ENCODE measurements at places on chromosomes 1 and 21.

DNA sequence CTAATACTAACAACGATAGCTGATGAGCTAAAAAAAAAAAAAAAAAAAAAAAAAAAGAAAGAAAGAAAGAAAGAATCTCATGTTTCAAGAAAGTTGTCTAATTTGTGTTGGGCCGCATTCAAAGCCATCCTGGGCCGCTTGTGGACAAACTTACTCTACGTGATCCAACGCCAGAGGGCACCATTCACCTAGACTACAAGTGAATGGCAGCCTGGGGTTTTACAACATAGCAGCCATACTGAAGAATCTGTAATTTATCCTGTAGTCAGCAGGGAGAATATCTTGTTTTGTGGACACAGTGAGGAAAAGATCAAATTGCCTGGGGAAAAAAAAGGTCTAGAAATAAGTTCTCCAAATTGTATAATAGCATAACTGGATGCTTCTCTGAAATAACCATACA lies 47.0 kb downstream of the CYP2J2 start:
- no peak for DNase-seq

DNA sequence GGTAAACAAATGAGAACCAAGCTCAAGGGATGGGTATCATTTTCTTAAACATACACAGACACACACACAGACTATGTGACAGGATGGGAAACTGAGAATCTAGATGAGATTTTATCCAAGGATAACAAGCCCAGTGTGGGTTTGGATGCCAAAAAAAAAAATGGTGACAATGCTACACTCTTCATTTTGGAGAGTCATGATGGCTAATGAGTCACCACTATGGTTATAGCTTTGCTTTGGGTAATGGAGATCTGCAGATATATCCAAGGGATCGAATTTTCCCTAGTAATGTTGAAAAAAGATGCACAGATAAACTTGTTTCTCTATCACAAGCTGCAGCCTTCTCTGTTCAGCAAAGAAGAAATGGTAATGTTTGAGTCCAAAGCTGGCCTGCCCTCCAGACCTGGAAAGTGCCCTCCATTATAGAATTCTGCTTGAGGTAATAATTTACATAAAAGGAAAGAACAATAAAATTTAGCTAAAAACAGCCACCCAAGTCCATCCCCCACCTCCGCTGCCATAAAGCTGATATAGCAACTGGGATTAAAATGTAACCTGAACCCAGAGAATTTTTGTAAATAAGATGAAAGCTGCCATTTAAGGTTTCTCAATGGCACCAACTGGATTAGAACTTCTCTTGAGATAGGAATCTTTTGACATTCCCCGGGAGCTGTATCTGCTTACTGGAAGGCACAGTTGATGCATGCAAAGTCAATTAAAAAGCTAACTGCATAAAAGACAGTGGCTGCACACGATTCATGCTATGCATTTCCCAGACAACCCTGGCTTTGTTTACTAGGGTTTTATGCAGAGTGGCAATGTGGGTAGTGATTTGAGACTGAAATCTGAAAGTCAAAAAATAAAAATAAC lies 395.2 kb upstream of the LYPLAL1 start:
- no peak for DNase-seq

- no peak for DNase-seq
These were observed 19.5 kb downstream of the SCYL3 start for GRCh38 chr1:169874229-169874628.

- DNase-seq: no peak
These were observed 319.0 kb downstream of the MATN1 start for GRCh38 chr1:30404341-30404740.

DNA sequence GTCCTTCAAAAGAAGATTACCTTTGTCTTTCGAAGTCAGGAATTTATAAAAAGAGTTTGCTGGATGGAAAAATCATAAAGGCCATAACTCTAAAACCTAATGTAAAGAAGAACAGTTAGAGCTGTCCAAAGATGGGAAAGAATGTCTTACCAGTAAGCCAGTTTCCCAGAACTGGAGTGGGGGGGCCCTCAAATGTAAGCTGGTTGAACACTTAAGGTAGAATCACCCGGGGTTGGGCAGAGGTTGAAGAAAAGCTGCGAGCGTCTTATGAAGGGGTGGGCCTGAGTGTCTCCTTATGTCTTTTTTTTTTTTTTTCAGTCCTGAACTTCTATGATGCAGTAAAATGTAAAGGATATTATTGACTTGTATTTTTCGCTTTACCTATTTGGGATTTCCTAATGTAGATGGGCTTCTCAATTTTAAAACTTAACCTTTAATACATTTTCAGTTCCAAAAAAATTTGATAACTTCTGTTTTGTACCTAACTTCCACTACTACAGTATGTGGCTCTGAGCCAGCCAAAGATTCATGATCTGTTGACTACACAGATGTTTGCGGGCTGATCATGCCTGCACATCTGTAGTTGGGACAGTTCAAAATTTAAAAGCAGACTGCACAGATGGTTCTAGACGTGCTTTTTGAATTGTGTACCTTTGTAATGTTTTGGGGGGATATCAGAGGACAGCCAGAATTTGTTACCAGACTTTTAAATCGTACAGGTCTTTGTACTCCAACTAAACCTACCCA lies 43.6 kb downstream of the NFYC start:
- DNase-seq: no peak

- DNase-seq: no peak
These were observed 9.4 kb downstream of the LAPTM5 start for GRCh38 chr1:30748098-30748698.

DNA sequence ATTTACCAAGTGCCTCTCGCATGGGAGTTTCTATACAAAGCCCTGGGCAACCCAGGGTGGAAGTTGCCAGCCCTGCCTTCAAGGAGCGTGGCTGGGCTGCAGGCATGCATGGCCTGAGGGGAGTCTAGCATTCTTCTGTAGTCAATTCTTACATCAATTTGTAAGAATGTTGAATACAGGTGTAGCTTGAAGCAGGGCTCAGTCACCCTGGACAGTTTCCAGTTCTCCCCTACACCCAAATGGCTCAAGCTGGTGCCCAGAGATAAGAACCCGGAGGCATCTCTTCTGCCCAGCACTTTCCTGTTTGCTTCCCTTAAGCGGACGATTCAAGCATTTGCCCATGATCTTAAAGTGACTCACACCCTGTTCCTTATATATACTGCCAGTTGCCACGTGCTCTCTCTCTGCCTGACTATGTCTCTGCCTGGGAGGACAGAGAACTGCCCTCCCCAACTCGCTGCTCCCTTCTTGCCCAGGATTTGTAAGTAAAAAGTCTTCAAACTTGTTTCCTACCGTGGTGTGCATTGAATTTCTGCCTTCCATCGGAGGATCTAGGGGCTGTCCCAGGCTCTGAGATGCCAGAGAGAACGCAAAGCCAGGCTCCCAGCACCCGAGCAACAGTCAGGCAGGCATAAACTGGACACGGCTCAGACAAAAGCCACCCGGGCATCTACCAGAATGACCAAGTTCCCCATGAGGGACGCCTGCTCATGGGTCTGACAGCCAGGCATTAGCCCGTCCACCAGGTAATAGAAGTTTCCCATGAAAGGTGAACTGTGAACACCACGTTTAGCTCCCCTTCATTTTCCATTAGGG lies 50.9 kb upstream of the AJAP1 start:
- no peak for DNase-seq

GRCh38 chr1:102110586-102110985 lies 113.9 kb upstream of the OLFM3 start:
- DNase-seq: no peak

GRCh38 chr1:174800216-174800851 lies 199.4 kb upstream of the CACYBP start:
- no peak for DNase-seq

- DNase-seq: no peak
These were observed 24.7 kb upstream of the DMBX1 start for GRCh38 chr1:46464915-46465314.

- DNase-seq: peak; percentile 88
These were observed 11.2 kb downstream of the TNFRSF1B start for GRCh38 chr1:12177999-12178441.

DNA sequence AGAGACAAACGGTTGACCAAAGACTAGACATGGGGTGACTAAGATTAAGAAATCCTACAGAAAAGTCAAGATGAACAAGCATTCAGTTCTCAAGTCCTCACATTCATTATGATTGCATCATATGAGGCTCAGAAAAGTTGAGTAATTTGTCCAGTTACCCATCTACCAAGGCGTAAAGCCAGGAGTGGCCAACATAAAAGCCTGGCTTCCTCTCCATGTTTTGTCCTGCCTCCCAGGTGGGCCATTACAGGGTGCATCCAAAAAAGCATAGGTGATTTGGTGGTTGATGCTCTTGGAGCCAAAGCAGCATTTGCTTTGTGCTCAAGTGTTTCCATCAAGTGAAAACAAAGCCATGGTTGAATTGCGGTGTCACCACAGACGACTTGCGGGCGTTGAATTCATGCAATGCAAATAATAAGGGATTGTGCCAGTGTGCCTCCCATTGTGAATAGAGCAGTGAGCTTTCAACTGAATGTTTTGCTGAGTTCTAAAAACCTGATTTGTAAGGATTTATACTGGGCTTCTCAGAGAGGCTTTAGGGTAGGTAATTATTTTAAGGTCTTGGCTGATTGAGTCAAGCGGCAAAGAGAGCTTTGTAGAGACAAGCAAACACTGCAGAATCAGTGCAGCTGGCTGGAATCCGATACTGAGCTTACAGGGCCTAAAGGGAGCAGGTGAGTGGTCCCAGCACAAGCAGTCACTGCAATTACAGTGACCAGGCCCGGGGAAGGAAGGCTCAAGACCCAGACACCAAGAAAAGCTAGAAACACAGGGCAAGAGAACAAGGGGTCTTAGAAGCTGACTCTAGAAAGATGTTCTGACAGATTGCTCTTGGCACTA lies 54.1 kb downstream of the KCNJ15 start:
- DNase-seq: no peak

DNA sequence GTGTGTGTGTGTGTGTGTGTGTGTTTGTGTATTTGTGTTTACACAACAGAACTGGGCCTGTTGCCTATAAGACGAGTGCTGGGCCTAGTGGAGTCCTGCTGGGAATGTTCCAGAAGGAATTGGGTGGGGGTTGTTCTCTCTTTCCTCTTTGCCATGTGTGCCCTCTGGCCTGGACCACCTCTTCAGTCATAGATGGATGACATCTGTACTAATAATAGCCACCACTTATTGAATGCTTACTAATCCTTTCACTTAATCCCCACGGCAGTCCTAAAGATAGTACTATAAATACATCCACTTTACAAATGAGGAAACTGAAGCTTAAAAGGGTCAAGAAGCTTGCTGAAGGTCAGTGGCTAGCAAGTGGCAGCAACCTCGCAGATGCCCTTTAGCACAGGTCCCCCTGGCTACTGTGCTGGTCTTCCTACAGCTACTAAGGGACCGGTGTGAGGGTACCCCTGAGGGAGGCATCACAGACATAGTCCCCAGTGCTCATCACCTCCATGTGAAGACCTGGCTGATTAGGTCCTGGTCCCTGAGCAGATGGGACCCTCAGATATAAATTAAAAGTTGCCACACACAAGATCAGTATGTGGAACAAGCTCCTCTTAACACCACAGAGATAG lies 55.2 kb upstream of the KIF1B start:
- DNase-seq: no peak

DNA sequence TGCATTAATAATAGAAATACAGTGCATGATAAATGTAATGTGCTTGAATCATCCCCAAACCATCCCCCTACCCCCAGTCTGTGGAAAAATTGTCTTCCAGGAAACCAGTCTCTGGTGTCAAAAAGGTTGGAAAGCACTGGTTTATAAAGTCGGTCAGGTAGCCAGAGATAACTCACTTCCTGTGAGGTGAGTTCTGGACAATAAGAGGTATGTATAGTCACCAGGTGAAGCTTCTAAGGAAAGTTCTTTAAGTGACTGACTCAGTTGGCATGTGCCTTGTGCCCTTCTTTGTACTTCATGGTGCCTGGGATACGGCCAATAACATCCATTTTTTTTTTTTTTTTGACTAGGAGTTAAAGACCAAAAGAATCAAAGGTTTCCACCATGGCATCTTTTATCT lies 103.7 kb downstream of the GPATCH2 start:
- DNase-seq: no peak

GRCh38 chr1:76864383-76864782 lies 2.9 kb upstream of the ST6GALNAC5 start:
- DNase-seq: no peak

DNA sequence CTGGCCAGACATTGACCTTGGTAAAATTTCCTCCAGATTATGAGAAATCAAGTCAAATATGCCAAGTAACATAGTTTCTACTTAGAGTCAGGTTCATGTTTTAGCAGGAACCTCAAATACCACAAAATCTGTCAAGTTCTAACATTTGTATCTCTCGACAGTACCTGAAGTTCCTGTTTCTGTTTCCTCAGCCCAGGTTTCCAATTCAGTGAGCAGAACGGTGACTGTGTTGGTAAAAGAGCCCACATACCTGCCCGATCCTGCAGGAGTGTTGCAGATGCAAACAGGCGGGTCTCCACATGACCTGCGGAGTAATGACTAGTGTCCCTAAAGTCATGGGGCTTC lies 57.9 kb upstream of the LGALS8 start:
- no peak for DNase-seq

GRCh38 chr1:65729259-65729658 lies 63.4 kb upstream of the PDE4B start:
- DNase-seq: no peak

DNA sequence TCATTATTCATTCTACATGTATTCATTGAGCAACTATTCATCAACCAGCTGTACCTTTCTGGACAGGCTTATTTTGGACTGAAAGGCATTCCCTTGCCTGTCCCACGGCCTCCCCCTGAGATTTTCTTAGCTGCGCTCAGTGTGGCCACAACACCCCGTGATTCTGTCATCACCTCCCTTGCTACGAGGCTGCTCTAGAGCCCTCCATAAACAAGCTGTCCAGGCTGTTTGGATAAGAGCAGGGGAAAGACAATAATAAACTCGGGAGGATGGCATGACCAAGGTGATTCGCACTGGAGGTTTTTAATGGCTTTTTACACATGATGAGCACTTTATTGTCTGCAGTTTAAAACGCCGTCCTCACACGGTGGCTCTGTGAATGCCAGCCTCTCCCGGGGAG lies 139.7 kb downstream of the ROR1 start:
- DNase-seq: no peak

DNA sequence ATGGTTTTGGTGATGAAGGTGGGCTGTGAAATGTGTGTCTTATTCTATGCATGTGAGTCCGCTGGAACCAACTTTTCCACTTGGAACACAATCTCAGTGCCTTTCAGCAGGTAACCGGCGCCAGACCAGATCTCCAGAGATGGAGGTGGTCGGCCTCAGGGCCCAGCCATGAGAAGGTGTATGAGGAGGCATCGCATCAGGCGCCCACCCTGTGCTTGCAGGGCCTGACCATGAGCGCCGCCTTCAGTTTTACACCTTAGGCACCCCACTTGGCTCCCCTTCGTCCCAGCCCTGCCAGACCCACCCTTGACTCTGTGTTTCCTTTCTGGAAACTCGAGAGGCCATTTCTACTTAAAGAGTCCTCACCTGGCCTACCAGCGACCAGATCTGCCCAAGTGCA lies 48.6 kb upstream of the ATF3 start:
- DNase-seq: no peak

DNA sequence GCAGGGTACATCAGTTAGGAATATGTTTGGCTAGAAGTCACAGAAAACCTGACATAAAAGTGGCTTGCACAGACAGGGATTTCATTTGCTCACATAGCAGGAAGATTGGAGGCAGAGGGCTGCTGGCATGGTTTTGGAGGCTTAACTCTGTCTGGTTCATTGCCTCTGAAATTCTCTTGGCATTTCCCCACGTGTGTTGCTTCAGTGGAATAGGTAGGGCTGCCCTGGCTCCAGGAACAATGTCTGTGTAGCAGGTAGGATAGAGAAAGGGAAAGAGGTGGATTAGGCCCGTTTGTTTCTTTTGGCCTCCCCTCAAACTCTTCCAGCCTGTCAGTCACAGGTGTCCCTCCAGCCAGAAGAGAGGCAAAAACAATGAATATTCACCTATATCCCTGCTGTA lies 20.5 kb upstream of the SIPA1L2 start:
- DNase-seq: no peak
